Ureter (tissue), 1 donor: ENCODE measurements at places on chromosomes 12 and 14.

GRCh38 chr12:31245822-31246469, 80.0 kb downstream of the SINHCAF start:
- DNase-seq, result no peak

GRCh38 chr14:62670526-62670925, 374.7 kb downstream of the KCNH5 start:
- DNase-seq, result no peak

- peak; percentile 57 for DNase-seq
Measured at GRCh38 chr12:121713257-121713777, 765 bp downstream of the TMEM120B start.

DNA sequence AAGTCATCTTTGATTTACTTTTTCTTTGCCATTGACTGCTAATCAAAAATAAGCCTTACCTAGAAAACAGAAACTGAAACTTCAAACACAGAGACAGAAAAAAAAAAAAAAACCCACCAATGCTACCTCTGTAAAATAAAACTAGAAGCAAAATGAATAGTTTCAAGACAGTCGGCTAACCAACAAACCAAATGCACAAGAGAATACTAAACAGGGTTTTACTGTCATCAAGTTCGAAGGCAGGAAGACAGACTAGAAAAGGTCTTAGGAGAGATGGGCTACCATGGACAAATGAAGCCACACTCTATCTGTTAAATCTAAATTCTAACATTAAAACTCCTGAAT, 59.5 kb downstream of the SEL1L start:
- no peak for DNase-seq

GRCh38 chr14:42929806-42930480, 1323.3 kb downstream of the LRFN5 start:
- DNase-seq, result no peak

DNA sequence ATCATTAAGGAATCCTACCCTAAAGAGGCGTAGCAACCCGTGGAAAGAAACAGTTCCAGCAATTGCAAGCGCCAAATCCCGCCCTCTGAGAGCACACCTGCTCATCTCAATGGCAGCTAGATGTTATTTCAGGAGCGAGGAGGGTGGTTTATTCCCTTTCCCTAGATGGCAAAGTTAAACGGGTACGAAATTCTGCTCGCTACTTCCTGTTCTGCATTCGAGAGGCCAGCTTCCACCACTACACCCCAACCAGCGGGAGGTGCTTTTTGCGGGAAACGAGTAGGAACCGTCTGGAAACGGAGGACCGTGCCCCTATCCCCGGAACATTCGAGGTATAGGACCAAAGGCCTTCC, 536 bp downstream of the VPS29 start:
- DNase-seq, result peak; percentile 53

GRCh38 chr14:68685419-68686204, 107.3 kb downstream of the ZFP36L1 start:
- DNase-seq, result no peak

GRCh38 chr14:76293221-76293620, 82.7 kb upstream of the ESRRB start:
- no peak for DNase-seq

DNA sequence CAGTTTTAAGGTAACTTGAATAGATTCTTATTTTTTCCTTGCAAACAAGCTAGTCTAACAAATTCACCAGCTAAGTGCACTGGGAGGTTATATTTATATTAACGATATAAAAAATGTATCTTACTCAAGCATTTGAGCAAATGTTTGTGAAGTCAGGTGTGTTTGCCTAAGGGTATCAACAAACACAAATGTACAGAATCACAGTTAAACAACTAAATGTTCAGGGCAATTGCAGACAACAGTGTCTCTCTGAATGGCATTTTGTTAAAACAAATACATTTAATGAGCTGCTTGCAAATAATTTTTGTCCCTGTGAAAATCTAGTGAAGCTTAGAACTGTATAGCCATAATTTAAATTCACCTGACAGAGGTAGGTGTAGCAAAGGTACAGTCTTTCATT, 28.2 kb upstream of the FLRT2 start:
- DNase-seq, result no peak

DNA sequence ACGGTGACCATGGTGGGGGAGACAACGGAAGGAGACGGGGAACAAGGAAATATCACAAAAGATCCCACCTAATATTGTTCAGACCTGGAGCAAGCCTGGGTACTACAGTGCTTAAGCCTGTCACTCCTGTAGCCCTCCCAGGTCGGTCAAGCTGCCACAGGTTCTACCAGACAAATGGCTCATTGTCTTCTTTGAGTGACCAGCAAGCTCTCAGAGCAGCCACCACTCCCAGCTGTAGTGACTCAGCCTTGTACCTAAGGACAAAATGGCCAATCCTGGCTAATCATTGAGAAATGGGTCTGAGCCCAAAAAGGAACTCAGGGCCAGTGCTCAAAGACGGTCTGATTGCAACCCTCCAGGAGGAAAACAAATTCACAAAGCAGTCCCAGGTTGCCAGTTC, 238.4 kb upstream of the NOS1 start:
- no peak for DNase-seq

DNA sequence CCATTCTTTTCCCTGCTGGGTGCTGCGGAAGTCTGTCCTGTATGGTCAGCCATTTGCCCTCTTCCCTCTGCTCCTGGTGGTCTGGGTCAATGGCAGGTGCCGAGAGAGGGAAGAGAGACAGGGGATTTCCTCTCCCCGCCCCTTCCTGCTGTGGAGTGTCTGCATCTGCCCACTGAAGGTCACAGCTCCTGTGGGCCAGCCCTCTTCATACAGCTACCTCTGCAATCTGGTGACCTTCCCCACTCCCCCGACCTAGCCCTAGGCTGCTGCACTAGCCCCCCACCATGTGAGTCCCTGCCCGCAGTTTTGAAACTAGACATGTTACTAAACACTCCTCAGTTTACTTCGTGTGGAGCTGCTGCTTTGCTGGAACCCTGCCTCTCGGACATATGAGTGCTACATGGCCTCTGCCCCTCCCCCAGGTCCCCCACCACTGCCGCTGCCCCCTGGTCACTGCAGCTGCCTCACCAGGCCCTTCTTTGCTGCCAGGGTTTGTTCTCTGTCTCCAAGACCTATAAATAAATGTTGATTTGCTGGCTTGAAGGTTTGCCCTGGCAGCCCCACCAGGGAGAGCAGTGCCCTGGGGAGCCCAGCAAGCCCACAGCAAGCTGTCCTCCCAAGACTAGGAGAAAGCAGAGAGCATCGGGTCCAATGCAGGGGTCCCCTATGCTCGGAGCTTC, 102.9 kb downstream of the DPF3 start:
- DNase-seq, result no peak

DNA sequence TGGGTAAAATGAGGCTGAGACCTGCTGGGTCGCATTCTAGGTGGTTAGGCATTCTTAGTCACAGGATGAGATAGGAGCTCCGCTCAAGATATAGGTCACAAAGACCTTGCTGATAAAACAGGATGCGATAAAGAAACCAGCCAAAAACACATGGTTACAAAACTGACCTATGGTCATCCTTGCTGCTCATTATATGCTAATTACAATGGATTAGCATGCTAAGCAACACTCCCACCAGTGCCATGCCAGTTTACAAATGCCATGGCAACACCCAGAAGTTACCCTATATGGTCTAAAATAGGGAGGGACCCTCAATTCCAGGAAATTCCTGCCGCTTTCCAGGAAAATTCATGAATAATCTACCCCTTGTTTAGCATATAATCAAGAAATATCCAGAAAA, 132.4 kb downstream of the BRMS1L start:
- DNase-seq, result no peak

- no peak for DNase-seq
Measured at GRCh38 chr12:68481181-68481941, 129.3 kb upstream of the RAP1B start.

- DNase-seq, result no peak
Measured at GRCh38 chr12:128690641-128691040, 133.1 kb downstream of the SLC15A4 start.

DNA sequence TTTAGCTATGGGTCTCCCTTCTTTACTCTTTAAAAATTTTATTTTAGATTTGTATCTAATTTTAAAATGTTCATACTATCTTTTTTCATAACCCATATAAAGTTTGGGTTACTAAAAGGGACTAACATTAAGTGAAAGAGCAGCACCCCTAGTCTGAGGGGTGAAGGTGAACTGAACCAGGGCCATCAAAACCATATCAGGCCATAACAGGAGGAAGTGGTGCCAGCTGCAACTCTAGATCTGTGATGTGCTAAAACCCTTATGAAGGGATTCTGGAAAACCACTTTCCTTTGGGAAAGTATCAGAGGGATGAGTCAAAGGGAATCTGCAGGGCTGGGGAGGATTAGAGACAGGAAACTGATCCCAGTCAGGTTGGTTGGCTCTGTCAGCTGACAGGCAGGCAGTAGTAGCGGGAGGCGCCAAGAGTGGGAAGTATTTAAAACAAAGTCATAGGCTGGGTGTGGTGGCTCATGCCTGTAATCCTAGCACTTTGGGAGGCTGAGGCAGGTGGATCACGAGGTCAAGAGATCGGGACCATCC, 162.5 kb downstream of the PPM1H start:
- DNase-seq, result no peak

- DNase-seq, result no peak
Measured at GRCh38 chr12:130879781-130880389, 8.0 kb downstream of the RAN start.

- DNase-seq, result no peak
Measured at GRCh38 chr14:80658733-80659132, 282.8 kb downstream of the CEP128 start.

DNA sequence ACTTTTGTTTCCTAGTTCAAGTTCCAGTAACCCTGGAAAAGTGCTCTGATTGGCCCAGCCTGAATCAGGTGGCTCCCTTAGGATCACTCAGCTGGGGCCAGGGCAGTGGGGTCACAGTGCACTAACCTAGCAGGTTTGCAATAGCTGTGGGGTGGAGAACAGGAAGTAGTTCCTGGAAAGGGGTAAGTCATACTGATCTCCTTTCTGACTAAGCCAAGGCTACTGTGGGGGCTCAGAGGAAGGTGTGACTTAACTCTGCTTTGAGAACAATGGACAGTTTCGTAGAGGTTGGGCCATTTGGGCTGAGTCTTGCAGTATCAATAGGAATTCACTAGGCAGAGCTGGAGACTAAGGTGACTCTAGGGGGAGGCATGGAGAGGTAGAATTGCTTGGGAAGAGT, 89.4 kb downstream of the KIF26A start:
- no peak for DNase-seq

GRCh38 chr14:105733081-105734065, 207.0 kb downstream of the TMEM121 start:
- peak; percentile 25 for DNase-seq

DNA sequence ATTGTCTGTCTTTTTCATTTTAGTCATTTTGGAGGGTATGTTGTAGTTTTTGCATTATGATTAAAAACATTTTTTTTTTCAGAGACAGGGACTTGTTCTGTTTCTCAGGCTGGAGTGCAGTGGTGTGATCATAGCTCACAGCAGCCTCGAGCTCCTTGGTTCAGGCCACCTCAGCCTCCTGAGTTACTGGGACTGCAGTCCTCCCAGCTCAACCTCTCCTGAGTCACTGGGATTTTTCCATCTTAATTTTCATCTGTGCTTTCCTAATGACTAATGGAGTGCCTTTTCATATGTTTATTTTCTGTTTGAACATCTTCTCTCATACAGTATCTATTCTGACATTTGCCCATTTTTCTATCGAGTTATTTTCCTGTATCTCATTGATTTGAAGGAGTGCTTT, 52.6 kb downstream of the DYRK2 start:
- no peak for DNase-seq

DNA sequence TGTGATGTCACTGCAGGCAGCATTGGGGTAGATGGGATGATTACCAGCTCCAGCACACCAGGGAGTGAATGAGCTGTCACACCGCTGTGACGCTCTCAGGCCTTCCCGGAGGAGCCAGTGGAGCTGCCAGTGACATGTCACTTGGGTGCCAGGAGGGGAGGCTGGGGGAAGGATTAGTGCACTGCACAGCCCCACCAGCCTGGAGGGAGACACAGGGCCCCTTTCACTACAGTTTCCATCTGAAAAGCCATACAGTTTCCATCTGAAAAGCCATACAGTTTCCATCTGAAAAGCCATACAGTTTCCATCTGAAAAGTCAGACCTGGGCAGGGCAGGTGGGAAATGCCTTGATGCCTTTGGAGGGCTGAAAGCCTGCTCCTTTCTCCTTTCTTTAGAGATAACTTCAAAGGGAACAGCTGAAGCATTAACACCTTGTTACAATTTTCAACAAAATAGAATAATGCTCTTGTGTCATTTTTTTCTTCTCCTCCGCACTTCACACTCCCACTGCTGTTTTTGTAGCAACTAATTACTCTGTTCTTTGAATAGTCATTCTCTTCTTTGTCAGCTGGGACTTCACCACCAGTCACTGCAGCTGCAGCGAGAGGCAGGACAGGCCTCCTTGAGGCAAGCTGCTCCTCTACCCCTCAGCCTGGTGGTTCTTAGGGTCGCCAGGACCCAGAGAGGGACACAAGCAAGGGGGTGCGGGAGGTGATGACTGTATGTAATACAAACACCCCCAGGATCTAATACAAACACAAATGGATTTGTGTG, 256.9 kb upstream of the RGS6 start:
- DNase-seq, result no peak

GRCh38 chr14:98498019-98498885, 773.7 kb downstream of the BCL11B start:
- peak; percentile 62 for DNase-seq

- DNase-seq, result peak; percentile 68
Measured at GRCh38 chr12:4272424-4273272, 914 bp upstream of the CCND2 start.

DNA sequence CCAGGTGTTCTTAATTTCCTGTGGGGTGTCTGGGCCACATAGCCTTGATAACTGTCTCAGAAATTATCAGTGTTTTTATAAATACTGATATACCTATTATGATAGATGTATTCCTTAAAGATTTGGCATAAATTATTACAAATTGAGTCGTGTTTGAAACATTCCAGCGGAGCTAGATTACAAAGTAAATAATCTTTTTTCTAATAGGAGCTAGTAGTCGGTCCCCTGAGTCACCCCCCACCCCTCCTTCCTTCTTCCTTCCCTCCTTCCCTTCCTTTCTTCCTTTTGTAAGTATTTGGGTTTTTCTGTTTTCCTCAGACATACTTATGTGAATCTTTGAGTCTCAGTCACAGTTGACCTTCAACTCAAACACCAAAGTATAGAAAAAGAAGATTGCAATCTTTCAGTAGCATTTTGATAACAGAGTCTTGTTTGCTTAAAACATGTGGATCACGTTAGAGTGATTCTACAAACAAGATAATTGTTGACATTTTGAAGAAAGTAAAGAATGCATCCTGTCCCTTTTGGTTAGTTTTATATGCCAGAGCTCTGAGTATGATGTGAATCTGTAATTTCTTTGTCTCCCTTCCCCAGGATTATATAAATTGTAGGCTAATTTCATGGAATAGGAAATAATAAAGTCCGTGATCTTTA, 264.0 kb downstream of the FUT8 start:
- DNase-seq, result no peak

DNA sequence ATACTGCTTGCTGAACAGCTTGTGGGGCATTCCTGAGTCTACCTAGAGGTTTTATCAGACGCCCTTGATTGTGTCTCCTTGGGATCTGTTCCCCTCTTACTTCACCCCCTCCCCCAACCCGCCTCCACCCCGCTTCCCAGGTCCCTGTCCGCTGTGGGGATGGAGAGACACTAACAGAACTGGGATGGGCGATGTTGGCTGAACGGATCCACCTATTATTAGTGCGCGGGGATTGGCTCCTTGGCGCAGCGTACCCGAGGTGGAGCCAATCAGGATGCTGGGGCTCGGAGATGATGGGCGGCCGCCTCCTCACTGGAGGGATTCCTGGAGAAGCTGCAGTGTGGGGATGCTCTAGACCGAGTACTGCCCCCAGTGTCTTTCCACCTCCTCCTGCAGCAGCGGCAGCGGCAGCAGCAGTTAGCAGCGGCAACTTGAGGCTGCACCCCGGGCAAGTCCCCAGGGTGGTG, at the start of gene SYT1:
TSS of gene SYT1 (plus strand) at position 372 of the 467 bp plus-strand sequence.
- peak; percentile 68 for DNase-seq
